ENCODE measurements at places on chromosomes 4 and X. TPM values are rescaled to one million over a fixed set of nuclear protein-coding genes. Genes with fewer than 3 reads are reported as not detected.

The MAGIX gene
- 13.6 TPM for total RNA-seq

The TCP11X2 gene
- not detected for total RNA-seq

The MAGEC3 gene
- total RNA-seq: not detected

The APELA gene
- total RNA-seq: not detected

The PNMA5 gene
- total RNA-seq: 0.10 TPM

The SORCS2 gene
- total RNA-seq: not detected

The ZFX gene
- total RNA-seq: 11.9 TPM

The PLRG1 gene
- 50.0 TPM for total RNA-seq

The CT45A10 gene
- total RNA-seq: not detected

The TCEANC gene
- 0.53 TPM for total RNA-seq

The C4orf51 gene
- total RNA-seq: not detected

The PPARGC1A gene
- 0.08 TPM for total RNA-seq

The CLIC2 gene
- total RNA-seq: 0.73 TPM

The PCSK1N gene
- total RNA-seq: not detected

Data from HT-29 (cell line).